Activated T-helper 1 cell treated with anti-CD3 and anti-CD28 coated beads, Interleukin-2, amount 50 U/mL, for 16 hours (primary cell): ENCODE measurements at places on chromosomes 5 and 9.

GRCh38 chr5:59999056-59999455 lies 105.5 kb upstream of the PDE4D start:
- DNase-seq, result no peak

- no peak for DNase-seq
Observed at GRCh38 chr5:61333321-61333953, 1.4 kb downstream of the ZSWIM6 start.

GRCh38 chr9:19386502-19387044 lies 6.5 kb upstream of the RPS6 start:
- no peak for DNase-seq

DNA sequence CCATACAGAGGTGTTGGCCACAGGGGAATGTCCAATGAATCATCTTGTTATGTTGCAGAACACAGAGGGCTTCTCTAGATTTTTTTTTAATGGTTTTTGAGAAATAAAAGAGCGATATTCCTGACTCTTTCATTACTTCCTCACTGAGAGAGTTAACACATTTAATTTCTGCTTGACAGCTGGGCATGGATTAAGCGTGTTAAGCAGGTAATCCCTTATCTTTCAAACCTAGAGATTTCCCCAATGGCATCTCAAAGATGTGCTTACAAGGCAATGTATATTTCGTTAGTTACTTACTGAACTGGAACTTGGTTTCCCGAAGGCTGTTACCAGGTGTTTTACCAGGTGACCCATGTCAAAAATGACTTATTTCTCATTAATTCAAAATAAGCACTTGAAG lies 21.8 kb upstream of the ADCY2 start:
- no peak for DNase-seq

DNA sequence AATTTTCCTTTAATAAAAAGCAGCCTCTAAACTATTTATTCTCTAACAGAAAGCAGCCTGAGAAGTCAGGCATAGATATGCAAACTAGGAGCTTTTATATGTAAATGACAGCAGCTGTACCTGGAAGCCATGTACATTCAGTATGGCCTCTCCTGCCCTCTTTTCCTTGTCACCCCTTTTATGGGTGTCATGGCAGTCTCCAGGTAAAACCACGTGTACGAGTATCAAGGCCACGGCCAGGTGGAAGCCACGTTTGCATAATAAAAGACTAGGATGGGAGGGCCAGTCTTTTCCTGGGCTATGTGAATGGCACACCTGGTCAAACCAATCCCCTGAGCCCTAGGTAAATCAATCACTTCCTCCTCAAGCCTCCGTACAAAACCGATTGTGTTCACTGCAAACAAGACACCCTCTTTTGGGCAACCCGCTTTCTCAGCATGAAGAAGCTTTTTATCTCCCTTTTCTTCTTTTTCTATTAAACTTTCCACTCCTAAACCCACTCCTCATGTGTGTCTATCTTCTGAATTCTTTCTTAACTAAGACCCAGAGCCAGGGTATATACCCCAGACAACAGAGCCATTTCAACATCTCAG lies 419.5 kb upstream of the CTNND2 start:
- DNase-seq, result no peak

DNA sequence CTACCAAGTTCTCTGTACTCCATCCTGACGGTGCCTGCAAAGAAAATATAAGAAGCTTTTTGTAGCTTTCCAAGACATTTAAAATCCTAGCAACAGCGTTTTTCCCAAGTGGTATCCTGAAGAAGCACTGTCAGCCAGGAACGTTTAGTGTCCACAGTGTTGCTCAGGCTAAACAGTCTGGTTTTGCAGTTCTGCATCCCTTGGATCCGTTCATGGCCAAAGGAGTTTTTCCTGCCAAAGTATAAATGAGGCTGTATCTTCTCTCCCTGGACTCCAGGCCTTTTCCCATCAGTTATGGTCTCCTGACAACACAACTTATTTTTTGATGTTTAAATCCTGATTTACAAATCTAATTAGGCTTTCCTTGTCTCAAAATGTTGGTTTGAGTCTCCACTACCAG lies 925.8 kb downstream of the TLE1 start:
- DNase-seq, result no peak

DNA sequence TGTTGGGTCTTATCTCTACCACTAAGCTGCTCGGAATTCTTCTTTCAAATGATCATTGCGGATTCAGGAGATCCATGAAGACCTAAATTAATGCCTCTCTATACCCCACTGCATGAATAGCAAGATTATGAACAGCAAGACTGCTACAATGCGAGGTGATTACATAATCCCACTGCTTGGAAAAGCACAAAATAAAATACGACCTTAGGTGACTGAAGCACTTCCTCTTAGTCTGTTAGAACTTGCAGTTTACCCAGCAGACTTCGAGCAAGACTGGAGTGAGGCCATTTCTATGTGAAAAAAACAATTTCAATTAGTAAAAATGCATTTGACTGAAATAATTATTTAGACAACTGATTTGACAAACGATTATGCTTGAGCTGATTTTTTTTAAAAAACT lies 59.8 kb downstream of the SH3RF2 start:
- no peak for DNase-seq

GRCh38 chr9:114143234-114143633 lies 12.1 kb upstream of the COL27A1 start:
- DNase-seq, result no peak

DNA sequence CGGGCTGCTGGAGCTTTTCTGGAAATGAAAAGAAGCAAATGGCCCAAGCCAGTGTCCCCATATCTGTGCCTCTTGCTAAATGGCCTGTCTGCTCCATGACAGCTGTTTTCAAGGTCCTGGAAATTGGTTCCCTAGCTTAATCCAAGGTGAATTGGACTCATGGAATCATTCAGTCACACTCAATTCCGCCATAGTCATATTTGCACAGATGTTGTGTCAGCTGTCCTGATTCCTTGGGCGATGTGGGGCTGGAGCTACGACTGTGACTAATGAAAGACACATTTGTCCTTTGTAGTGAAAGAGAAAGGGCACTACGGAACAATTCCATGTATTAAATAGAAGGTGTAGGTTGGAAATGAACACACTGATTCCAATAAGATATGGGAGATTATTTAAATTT lies 102.9 kb upstream of the MEGF10 start:
- no peak for DNase-seq

GRCh38 chr9:129414993-129415941 lies 205.6 kb downstream of the C9orf50 start:
- no peak for DNase-seq

GRCh38 chr9:110092792-110093191 lies 115.2 kb downstream of the C9orf152 start:
- no peak for DNase-seq

- no peak for DNase-seq
Observed at GRCh38 chr5:12845549-12846159, 941.4 kb upstream of the CTNND2 start.

- no peak for DNase-seq
Observed at GRCh38 chr5:170865622-170866021, 3.8 kb downstream of the RANBP17 start.

DNA sequence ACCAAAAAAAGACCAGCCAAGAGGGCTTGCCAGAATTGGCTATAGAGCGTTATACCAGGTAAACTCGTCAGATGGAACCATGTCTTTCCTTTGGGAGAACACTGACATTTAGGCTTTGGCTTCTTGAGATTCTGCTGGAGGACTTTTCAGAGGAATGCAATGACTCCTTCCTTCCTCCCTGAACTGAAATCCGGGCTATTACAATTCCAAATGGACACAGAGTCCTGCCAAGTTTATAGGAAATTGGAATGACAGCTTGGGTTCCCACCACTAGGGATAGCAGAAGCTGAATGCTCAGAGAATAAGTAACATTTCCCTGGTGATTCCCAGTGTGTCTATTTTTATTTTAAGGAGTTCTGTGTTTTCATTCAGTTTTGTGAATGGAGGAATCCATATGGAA lies 143.0 kb downstream of the FGF1 start:
- DNase-seq, result no peak

- no peak for DNase-seq
Observed at GRCh38 chr9:93093127-93093876, 2.7 kb upstream of the CARD19 start.

DNA sequence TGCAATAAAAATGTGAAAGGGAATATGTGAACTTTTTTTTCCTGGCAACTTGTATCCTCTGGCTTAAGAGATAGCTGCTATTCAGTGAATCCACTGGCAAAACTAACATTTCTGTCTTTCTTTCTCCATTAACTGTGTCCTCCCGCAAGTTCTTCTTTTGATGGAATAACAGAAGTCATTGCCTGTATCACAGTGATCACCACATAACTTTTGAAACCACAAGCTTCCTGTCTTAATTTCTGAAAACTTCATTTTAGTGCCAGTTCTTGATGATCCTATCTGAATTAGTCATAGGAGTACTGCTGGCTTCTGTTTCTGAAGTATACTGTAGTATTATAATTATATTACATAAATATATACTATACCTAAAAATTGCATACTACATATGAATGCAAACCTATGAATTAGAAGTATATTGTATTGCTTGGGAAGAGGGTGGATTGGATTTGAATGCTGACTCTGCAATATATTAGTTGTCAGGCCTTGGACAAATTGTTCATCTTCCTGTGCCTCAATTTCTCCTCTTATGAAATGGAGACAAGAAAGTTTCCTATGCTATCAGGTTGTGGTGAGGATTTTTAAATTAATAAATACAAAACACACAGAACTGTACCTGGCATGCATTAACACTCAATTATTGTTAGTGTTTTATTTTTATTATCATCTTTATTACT lies 441.6 kb downstream of the CETN3 start:
- no peak for DNase-seq

GRCh38 chr5:148645527-148645926 lies 8.8 kb downstream of the HTR4 start:
- no peak for DNase-seq

DNA sequence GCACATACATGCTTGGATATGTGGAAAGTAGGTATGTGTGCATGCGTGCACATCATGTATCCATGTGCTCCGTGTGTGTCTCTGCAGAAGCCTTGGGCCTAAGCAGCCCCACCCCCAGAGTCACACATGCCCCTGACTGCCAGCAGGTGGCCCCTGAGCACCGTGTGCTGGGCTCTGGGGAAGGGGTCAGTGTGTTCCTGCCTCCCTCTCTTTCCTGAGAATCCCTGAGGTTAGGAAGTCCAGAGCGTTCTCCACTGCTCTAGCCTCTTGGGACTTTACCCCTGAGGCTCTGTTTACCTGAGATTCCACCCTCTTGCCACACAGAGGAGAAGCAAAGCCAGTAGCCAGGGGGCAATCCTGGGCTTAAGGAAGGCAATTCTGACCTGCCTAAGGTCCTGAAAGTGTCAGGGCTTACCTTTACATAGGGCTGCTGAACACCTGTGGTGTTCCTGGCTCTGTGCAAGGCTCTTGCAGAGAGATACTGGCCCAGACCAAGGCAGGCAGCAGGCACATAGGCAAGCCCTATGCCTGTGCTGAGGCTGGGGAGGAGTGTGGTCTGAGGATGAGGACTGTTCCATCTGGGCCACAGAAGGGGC lies 207.3 kb downstream of the TMEM38B start:
- no peak for DNase-seq

DNA sequence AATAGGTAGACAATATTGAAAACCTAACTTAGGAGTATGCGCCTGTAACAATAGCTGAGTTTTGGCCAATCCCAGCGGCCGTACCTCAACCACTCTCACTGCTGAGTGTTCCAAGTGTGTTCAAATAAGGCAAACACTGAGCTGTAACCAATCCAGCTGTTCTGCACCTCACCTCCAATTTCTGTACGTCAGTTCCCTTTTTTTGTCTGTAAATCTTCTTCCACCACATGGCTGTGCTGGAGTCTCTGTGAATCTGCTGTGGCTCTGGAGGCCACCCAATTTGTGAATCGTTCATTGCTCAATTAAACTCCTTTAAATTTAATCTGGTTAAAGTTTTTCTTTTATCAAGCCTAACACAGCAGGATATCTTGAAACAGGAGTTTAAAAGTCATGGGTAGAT lies 116.3 kb downstream of the SLC28A3 start:
- DNase-seq, result no peak

DNA sequence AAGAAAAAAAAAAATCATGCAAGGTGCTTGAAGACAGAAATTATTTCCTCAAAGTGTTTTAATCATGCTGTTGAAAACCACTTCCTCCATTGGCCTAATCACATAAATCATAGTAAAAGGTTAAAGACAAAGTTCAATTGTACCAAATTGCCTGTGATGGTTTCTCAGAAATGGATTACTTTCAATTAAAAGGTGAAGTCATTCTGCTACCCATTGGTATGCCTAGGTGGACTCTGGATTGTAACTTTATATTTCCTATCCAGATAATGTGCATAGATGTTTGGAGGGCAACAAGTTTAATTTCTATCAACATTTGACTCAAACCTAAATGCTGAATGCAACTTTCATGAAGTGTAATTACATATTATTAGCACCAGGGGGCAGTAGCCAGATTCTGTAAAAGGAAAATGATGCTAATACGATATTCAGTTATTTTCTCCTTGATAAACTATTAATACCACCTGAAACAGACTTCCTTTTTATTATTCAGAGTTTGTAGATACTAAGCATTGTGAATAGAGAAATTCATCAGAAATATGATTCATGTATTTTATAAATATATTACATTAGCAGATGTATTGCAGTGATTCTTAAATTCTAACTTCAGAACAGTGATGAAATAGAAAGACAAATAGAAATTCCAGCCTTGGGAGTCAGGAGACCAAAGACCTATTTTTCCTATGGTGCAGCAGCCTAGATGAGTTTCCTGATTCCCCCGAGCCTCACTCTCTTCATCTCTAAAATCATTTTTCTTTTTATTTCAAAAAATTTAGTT lies 148.2 kb downstream of the CAAP1 start:
- DNase-seq, result no peak

- DNase-seq, result no peak
Observed at GRCh38 chr5:137995077-137995748, 37.7 kb downstream of the FAM13B start.

DNA sequence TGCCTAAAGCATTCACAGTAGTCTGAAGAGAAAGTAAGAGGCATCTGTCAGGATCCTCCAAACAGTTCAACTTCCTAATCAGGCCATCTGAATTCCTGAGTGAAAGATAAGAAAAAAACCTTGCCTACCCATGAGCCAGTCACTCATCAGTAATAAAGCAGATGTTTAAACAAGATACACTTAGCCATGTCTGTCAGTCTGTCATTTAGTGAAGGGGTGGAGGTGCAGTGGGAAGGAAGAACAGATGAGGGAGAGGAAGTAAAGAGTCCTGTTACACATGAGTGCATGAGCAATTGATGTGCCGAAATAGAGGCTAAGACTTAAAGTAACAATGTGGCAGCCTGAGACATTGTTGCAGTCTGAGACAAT lies 29.9 kb upstream of the DMRTA1 start:
- DNase-seq, result no peak

DNA sequence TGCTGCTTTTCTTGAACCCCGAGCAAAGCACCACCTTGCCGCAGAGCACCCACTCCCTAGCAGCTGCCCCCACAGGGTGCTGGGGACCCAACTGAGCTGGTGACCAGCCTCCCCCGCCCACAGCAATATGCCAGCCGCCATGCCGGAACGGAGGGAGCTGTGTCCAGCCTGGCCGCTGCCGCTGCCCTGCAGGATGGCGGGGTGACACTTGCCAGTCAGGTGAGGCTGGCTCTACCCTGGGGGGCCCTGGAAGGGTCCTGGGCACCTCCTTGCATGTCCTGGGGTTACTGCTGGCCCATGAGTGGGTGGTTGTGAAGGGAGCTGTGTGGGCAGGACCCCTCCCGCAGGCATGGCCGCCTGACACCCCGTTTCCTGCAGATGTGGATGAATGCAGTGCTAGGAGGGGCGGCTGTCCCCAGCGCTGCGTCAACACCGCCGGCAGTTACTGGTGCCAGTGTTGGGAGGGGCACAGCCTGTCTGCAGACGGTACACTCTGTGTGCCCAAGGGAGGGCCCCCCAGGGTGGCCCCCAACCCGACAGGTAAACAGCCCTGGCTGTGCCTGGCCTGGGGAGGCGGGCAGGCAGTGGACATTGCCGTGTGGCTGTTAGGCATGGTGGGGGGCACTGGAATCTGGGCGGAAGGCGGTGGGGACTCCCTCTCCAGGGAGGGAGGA lies 7.2 kb downstream of the EGFL7 start:
- no peak for DNase-seq
